Upper lobe of left lung (tissue), 6 donors: ENCODE measurements at places on chromosomes 16 and 17. TPM values are rescaled to one million over a fixed set of nuclear protein-coding genes. Genes with fewer than 3 reads are reported as not detected.
A peak's percentile ranks its signal among the peaks of the same experiment; 100 is the strongest.

Gene UBALD2
- 8.4 TPM for total RNA-seq

Gene CFAP97D1
- not detected for total RNA-seq

Gene RRAD
- total RNA-seq = 49.7 TPM

DNA sequence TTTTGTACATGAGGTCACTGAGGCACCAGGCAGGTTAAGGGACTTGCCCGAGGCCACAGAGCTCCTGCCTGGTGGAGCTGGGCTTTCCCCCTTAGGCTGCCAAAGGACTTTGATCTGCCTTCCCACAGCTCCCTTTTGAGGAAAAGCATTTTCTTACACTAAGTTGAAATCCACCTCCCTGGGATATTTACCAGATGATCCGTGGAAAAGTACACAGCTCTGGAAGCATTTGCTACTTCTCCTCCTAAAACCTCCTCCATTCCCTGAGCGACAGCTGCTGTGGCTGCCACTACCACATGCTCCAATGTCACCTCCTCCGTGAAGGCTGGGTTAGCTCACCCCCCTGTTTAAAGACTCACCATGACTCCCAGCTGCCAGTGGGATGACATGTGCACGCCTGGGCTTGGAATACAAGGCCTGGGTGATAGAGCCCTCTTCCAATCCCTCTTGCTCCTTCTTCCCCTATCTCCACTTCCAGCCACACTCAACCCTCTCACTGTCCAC, 1.2 kb upstream of the MPRIP start:
- H3K4me1 ChIP-seq = peaks cover 60% of the 10 kb centered on the region
- peak overlapping the region; percentile 53 for H3K27ac ChIP-seq
- H3K36me3 ChIP-seq = no peaks in the 10 kb centered on the region

DNA sequence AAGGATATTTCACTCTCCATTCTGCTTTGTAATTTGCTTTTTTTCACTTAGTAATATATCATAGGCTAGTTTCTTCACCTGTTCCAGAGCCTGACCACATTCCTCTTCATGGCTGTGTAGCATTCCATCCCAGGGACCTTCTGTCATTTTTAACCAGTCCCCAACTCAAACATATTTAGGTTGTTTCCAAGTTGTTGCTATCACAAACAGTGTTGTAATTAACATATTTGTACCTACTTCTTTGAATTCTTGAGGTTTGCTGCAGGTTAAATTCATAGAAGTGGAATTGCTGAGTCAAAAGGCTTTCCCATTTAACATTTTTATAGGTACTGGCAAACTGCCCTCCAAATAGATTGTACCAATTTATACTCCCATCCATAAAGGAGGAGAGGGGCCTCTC, 65.1 kb upstream of the MED9 start:
- H3K27me3 ChIP-seq = no peaks in the 10 kb centered on the region
- H3K27ac ChIP-seq = no peak overlapping the region
- DNase-seq = no peak
- H3K36me3 ChIP-seq = no peaks in the 10 kb centered on the region

DNA sequence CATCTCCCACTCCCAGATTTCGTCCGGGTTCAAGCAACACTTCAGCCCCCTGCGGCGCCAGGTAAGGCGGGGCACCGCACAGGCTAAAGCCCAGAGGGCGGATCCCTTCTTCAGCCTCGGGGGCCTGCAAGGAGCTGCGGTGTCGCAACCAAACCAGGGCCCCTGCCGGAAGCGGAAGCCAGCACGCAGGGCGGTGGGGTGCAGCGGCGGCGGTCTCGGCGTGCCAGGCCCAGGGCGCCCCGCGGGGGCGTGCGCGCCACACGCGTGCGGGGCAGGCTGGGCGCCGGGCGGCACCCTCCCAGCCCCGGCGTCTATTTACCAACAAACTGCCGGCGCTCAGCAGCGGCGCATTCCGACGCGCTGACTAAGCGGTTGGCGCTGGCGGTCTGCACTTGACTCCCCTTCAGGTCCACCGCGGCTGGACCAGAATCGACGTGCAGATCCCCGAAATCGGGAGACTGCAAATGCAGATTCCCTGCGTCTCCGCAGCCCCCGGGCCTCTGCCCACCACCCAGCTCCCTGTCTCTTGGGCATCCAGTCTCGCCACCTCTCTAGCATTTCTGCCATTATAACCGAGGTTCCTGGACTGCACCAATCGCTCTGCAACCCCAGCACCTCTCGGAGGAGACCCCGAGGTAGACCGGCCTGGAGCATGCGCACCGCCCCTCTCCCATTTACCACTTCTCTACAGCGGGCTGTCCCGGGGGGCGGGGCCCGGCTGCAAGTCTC, 421 bp upstream of the DLX4 start:
- peaks cover 65% of the 10 kb centered on the region for H3K4me1 ChIP-seq
- H3K27ac ChIP-seq = peak overlapping the region; percentile 56
- peak; percentile 93 for DNase-seq
- H3K36me3 ChIP-seq = no peaks in the 10 kb centered on the region
- H3K27me3 ChIP-seq = peaks cover 90% of the 10 kb centered on the region

- no peaks in the 10 kb centered on the region for H3K27me3 ChIP-seq
- peaks cover 17% of the 10 kb centered on the region for H3K4me1 ChIP-seq
- no peak for DNase-seq
- H3K4me3 ChIP-seq = no peak overlapping the region
Observed at GRCh38 chr17:2383628-2384167, 17.2 kb downstream of the MNT start.
